Osteocyte (in vitro differentiated cells): ENCODE measurements at places on chromosomes 12 and 14. TPM values are rescaled to one million over a fixed set of nuclear protein-coding genes. Genes with fewer than 3 reads are reported as not detected.

DNA sequence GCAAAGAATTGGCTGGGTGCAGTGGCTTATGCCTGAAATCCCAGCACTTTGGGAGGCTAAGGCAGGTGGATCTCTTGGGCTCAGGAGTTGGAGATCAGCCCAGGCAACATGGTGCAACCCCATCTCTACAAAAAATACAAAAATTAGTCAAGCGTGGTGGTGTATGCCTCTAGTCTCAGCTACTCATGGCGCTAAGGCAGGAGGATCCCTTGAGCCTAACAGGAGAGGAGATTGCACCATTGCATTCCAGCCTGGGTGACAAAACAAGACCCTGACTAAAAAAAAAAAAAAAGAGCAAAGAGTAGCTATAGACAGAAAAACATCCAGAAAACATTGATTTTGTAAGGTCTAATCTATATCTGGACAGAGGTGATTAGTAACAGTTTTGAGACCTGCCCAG is 25.0 kb downstream of the KIF21A start:
- no peak for DNase-seq
- no peak overlapping the region for H3K27ac ChIP-seq
- no peak overlapping the region for H3K4me3 ChIP-seq
- H3K4me1 ChIP-seq, result no peaks in the 10 kb centered on the region
- H3K27me3 ChIP-seq, result no peaks in the 10 kb centered on the region

DNA sequence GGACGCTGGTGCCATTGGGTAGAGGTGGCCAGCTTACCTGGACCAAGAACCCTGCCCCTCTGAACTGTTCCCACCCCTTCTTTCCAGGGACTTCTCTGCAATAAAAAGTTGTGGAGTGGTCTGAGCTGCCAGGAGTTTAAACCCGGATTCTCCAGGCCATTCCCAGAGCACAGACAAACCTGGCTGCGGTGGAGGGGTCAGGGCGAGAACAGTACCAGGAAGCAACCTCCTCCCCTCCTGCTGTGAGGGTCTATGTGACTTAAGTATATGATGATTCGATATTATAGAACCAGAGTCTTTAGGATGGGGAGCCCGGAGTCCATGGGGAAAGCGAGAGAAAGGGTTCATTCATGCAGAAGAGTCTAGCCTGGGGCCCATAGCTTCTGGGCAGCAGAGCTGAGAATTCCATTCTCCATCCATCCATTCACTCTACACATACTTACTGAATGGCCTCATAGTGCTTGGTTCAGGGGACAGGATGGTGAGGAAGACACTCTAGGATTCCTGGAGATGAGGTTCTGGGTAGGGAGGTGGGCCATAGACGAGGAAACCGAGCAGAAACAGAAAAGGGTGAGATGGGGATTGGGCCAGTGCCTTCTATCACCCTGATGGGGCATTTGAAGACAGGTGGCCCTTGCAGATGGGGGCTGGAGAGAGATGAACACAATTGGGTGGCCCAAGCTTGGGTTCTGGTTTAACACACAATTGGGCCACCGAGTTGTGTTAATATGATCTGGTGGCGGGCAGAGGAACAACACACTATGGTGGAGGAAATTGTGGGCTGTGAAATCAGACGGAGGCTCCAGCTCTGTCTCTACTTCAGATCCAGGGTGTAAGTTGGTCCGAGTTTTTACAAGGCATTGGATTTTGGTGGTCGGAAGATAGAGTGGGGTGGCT is 5.2 kb downstream of the KRT86 start:
- peaks cover 3% of the 10 kb centered on the region for H3K27me3 ChIP-seq
- no peak overlapping the region for H3K4me3 ChIP-seq
- no peaks in the 10 kb centered on the region for H3K36me3 ChIP-seq
- peaks cover 52% of the 10 kb centered on the region for H3K4me1 ChIP-seq
- H3K27ac ChIP-seq, result peak overlapping the region; percentile 97

DNA sequence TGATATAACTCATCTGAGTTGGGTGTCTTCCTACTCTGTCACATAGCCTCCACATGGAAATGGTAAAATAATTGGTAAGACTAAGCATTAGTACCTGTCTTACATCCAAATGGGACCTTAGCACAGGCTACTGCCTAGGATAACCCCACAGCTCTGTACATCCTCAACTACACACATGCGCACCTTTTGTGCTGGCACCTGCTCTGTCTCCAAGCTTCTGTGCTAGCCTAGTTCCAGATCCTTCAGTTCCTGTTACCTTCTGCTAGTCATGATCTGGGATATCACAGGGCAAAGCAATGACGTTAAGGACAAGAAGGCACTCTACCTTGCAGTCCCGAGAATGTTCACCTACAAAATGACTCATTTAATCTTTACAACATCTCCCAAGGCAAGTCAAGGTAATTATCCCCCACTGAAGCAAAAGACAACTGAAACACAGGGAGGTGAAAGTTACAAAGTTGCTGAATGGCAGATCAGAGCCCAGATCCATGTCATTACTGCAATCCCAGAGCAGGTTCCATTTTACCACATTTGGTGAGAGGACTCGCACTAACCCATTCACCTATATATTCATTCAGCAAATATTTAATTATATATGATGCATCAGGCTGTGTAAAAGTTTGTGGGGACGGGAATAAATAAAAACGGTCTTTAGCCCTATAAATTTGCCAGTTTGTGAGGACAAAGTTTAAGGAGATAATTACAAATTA is 61.7 kb downstream of the PPM1H start:
- H3K27me3 ChIP-seq, result no peaks in the 10 kb centered on the region
- H3K4me3 ChIP-seq, result no peak overlapping the region
- peaks cover 39% of the 10 kb centered on the region for H3K36me3 ChIP-seq
- DNase-seq, result no peak
- no peak overlapping the region for H3K27ac ChIP-seq
- peaks cover 40% of the 10 kb centered on the region for H3K4me1 ChIP-seq

Gene VEZT
- 65.7 and 74.7 TPM in 2 replicates for total RNA-seq

DNA sequence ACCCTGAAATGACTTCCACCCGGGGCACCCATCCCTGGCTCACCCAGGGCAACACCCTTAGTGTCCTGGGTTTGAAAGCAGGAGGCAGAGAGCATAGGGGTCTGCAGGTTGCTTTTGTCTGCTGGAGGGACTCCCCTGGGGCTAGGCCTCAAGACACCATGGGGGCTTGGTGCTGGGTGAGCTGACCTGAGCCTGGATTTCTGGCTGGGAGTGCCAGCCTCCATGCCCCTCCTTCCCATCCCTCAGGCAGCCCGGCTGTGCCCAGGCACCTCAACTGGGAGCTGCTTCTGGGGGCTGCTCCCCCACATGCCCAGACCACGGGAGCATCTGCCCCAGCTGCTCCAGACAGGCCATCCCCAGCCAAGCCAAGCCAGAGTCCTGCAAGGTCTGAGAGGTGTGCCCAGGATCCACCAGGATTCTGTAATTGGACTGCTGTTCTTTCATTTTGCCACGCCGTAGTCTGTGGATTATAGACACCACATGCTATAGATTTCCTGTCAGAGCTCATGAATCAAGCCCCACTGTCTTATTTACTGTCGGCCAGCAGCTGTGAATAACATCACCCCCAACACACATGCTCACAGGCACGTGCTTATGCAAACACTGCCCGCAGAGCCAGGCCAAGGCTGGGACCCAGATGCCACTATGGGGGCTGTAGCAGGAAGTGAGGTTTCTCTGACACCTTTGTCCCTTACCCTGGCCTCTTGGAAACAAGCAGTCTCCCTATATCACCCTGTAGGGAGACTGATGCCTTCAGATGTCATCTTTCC is 29.4 kb upstream of the ESRRB start:
- peaks cover 22% of the 10 kb centered on the region for H3K27me3 ChIP-seq
- no peak overlapping the region for H3K27ac ChIP-seq
- H3K4me1 ChIP-seq, result peaks cover 8% of the 10 kb centered on the region
- H3K4me3 ChIP-seq, result no peak overlapping the region
- no peaks in the 10 kb centered on the region for H3K36me3 ChIP-seq

DNA sequence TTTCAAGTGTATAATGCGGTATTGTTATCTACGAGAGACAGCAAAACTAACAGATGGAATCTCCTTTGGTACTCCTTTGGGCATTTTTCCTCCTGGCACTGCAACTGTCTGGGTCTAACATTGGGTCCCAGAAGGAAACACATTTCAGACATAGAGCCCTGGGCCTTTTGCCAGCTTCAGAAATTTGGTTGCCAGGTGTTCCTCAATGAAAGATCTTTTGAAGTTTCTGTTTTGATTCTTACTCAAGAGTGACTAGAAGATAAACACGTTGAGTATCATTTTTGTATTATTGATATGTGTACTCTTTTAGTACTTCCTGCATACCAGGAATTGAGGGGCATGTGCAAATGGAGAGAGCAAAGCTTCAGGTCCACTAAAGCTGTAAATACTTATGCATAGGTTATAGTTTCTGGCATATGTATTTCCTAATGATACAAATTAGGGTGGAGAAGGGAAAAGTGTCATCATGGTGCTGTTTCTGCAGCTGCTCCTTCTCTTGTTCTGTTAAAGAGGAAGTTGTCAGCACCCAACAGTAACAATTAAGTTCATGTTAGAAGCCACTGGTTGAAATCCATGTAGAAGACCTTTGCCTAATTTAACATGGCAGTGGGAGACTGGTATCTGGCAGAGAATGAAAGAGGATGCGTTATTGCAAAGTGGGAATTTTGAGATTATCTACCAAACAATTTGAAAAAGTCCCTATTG is 53.5 kb downstream of the SLC38A6 start:
- peaks cover 16% of the 10 kb centered on the region for H3K36me3 ChIP-seq
- H3K4me3 ChIP-seq, result no peak overlapping the region
- H3K27me3 ChIP-seq, result no peaks in the 10 kb centered on the region
- H3K27ac ChIP-seq, result peak overlapping the region; percentile 45
- H3K4me1 ChIP-seq, result peaks cover 63% of the 10 kb centered on the region

- no peak for DNase-seq
- H3K27ac ChIP-seq, result peak overlapping the region; percentile 82
- H3K4me1 ChIP-seq, result peaks cover 67% of the 10 kb centered on the region
- no peak overlapping the region for H3K4me3 ChIP-seq
- no peaks in the 10 kb centered on the region for H3K36me3 ChIP-seq
- H3K27me3 ChIP-seq, result no peaks in the 10 kb centered on the region
These were observed 53.8 kb downstream of the PLEKHG3 start for GRCh38 chr14:64758025-64758521.

Gene OTX2
- total RNA-seq, result not detected in 2 replicates
